ENCODE measurements at places on chromosomes 4 and X. TPM values are rescaled to one million over a fixed set of nuclear protein-coding genes. Genes with fewer than 3 reads are reported as not detected.

DNA sequence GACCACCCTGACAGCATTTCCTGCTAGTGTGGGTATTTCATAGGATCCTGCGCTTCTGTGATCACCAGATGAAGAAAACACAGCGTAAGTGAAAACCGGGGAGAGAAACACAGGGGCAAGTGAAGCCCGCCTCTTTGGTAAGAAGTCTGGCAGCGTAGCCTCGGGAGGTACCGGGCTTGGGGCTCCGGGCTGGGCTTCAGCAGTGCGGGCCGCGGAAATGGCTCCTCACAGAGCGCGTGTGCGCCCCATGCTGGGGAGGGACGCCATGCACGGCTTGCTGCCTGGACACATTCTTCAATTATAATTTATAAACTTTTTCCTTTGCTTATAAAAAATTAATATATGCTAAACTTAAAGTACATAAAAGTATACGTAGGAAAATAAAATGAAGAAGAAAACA is 151.5 kb downstream of the AFAP1 start:
- no peak for DNase-seq

DNA sequence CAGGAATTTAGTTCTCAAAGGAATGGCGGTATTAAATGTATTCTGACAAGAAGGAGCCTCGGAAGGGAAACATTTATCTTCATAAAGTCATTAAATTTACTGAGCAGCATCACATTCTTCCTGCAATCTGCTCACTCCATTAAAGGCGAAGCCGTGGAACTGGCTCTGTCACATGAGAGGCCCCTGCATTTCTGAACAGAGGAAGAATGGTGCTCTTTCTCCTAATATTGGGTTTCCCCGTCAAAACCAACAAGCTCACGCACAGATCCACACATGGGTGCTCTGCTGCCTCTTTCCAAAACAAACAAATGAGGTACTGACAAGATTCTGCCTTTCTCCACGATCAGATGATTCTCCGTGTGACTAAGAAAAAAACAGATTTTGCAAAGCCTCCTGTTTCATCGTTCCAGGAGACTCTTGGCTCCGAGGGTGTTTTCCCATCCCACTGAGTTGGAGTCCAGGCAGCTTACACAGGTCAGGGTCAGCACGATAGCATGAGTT is 191.2 kb downstream of the IDS start:
- DNase-seq = no peak

GRCh38 chrX:42385730-42386129 is 392.2 kb downstream of the PPP1R2C start:
- DNase-seq = no peak

- DNase-seq = no peak
These were observed 75.0 kb downstream of the AFAP1 start for GRCh38 chr4:7864685-7865084.

- DNase-seq = no peak
These were observed 1076.4 kb upstream of the PABPC4L start for GRCh38 chr4:135277980-135278315.

DNA sequence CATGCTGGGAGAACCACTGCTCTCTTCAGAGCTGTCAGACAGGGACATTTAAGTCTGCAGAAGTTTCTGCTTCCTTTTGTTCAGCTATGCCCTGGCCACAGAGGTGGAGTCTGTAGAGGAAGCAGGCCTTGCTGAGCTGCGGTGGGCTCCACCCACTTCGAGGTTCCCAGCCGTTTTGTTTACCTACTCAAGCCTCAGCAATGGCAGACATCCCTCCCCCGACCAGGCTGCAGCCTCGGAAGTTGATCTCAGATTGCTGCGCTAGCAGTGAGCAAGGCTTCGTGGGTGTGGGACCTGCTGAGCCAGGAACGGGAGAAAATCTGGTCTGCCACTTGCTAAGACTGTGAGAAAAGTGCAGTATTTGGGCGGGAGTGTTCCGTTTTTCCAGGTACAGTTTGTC is 118.9 kb downstream of the SLC10A6 start:
- DNase-seq = no peak

DNA sequence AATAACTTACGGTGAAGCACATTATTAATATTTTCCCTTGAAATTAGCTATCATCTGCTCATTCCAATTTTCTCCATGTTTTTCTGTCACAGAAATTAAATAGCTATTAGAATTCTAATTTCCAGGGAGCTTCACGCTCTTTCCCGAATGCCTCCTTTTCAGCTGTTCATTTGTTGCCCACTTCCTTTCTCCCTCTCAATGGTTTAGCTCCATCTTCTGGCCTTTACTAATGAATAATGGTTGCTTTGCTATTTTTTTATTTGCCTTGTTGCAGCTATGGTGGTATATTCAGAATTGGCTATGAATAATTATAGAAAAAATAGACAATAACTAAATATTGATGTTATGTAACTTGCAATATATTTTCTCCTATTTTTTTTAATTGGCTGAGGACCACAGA is 70.5 kb downstream of the GRIA2 start:
- DNase-seq = no peak

- no peak for DNase-seq
These were observed 1478.9 kb downstream of the RPA4 start for GRCh38 chrX:98362630-98363029.

DNA sequence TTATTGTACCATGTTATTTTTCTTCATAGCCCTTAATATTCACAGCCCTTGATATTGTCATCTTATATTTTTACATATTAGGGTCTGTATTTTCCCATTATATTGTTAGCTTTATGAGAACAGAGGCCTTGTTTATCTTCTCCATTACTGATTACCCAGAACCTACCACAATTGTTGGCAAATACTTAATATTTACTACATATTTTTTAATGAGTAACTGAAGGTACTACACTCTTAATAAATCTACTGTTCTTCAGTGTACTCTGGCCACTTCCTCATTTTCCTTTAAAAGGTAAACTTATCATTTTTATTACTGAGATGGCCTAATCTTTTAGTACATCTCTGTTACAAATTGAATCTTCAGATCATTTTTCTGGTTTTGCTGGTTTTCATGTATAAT is 133.5 kb downstream of the COL4A5 start:
- no peak for DNase-seq

GRCh38 chr4:76558396-76559235 is 123.6 kb downstream of the SHROOM3 start:
- DNase-seq = no peak

DNA sequence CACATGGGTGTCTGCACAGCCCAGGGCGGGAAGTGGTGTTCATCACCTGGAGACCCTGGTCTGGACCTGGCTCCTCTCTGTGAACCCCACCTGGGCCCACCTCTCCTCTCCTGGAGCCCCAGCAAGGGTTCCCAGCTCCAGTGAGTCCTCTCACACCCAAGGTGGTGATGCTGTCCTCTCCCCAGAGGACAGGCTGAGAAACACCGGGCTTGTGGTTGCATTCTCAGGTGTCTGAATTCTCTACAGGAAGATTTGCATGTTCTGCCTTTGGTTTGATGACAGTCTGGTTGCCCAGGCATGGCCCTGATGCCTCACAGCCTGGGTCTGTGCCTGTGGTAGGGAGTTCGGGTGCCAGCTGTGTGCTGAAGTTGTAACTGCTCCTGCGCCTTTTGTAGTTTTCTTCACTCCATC is 3.8 kb downstream of the MAEA start:
- no peak for DNase-seq

GRCh38 chr4:26885912-26886274 is 25.3 kb downstream of the STIM2 start:
- DNase-seq = no peak

PTTG2 gene
- total RNA-seq = 1.0 TPM

DUX4 gene
- total RNA-seq = not detected

KIT gene
- total RNA-seq = 2.3 TPM

FGF16 gene
- not detected for total RNA-seq

ZNF827 gene
- total RNA-seq = 13.3 TPM
